ENCODE measurements at places on chromosomes 3 and 15. TPM values are rescaled to one million over a fixed set of nuclear protein-coding genes. Genes with fewer than 3 reads are reported as not detected.

SYNPR gene
- total RNA-seq: not detected

DNA sequence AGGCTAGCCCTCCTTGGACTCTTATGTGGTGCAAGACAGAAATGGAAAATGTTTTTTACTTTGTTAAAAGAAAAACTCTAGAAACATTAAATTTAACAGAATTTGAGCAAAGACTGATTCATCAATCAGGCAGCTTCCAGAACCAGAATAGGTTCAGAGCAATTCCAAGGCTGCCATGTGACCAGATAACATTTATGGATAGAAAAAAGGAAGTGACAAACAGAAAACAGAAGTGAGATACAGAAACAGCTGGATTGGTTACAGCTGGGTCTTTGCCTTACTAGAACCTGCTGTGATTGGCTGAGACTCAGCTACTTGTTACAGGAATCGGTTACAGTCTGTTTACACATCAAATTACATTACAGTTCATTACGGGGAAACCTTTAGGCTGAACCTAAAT lies 22.5 kb upstream of the OTOL1 start:
- DNase-seq: no peak

- DNase-seq: no peak
Measured at GRCh38 chr3:168591587-168591986, 495.9 kb upstream of the GOLIM4 start.

DNA sequence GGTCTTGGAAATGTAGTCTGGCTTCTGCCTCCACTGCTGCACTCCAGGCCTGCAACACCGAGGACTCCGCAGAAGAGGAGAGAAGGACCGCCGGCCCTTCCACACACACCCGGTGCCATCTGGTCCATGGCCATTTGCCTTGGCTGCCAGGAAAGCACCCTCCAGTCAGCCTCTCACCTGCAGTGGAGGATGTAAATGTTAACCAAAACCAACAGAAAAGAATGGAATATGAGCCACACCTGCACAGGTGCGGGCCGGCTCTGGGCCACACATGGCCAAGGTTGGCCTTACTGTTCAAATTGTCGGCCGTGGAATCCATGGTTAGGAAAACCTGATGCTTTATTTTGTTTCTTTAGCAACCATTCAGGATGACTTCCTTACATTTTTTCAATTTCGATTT lies 178.3 kb upstream of the C2CD4B start:
- DNase-seq: no peak

DNA sequence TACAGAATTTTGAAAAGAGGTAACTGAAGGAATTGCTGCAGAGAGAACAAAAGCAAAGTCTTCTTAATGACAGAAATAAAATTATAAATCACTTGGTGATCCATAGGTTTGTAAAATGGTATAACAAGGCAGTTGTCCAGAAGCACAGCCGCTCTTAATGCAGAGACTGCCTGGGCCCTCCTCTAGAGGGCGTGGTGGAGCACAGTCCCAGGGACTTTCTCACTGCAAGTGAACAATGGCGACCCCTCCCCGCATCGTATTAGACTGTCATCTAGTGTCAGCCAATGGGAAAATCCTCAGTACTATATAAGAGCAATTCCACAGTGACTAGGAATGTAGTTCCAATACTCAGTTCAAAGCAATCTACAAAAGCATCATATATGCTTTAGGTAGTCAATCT lies 26.4 kb upstream of the ZBED2 start:
- no peak for DNase-seq

DNA sequence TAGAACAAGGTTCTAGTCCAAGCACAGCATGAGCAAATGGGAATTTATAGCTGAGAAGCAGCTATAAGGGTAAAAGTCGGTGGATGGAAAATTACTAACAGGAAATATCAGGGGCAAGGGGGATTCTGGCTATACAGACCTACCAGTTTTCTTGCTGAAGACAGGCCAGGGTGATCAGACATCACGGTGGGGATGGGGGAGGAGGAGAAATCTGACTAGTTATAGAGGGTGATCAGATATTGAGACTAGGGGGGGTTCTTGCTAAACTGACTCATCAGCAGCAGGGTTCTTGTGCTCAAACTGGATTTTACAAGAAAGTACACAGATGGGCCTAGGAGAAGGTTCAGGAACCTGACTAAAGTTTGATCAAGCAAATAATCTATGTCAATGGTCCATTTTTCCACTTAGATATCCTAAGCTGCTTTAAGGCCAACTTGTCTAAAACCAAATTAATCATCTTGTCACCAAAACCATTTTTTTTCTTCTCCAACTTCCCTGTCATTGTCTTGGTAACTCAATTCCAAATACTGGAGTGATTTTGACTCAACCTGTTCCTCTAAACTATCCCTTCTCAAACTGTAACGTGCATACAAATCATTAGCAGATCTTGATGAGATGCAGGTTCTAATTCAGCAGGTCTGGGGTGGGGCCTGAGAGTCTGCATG lies 4.6 kb downstream of the TMEM212 start:
- DNase-seq: no peak

- DNase-seq: peak; percentile 50
Measured at GRCh38 chr3:69012800-69013252, 658 bp downstream of the EOGT start.

IL12A gene
- total RNA-seq: 72.5 TPM

PODXL2 gene
- 0.77 TPM for total RNA-seq

DNA sequence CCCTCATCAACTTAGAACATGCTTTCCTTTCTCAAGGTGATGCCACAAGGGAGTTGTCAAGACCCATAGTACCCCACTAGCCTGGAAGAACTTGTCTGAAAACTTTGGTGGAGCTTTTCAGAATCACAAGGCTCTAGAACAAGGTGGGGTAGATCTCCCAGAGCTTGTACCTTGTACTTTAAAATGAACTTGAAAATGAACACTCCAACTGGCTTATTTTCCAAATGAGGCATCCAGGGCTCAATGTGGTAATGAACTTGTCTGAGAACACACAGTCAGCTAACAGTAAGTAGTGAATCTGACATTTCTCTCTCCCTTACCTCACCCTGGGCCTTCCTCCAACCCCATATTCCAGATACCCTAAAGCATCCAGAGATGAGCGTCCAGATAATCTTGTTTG lies 81.8 kb upstream of the THBS1 start:
- DNase-seq: no peak

GRCh38 chr3:37808656-37809055 lies 53.0 kb upstream of the CTDSPL start:
- DNase-seq: no peak

DNA sequence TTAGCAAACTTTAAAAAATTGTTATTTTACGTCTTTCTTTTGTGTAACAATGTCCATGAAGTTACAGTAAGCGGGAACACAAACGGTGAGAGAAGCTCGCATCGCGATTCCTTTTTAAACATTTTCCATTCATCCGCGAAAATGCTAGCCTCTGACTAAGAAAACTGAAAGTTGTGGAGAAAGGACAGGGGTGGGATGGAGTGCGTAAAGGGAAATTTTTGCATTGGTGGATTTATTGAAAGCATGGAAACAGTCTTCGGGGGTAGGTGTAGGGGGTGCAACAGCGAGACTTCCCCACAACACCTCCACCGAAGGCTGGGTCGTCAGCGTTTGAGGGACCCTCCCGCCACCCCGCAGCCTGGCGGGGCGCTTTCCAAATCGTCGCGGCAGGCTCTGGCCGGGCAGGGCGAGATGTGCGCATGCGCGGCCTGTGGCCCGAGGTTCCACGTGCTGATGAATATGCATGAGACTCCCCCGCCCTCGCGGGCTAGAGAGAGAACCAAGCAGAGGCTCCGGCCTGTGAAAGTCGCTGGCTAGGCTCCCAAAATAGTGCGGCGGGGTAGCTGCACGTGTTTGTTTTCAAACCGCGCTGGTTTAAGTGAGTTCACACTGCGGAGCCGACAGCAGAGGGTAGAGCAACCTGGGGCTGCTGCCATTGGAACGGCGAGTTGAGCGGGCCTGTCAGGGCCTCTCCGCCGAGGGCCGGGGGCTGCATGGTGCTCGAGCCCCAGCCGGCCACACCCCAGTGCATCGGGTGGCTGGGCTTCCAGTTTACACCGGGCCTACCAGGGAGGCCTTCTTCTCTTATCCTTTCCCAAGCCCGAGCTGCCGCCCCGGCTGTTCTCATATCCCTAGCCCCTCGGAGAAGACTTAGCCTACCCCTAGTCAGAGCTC lies 9.9 kb downstream of the ZIC1 start:
- peak; percentile 57 for DNase-seq

- DNase-seq: no peak
Measured at GRCh38 chr3:52484680-52485461, 10.3 kb upstream of the STAB1 start.

ZNF620 gene
- total RNA-seq: 1.3 TPM

- no peak for DNase-seq
Measured at GRCh38 chr3:26484140-26484539, 138.4 kb upstream of the LRRC3B start.

DNA sequence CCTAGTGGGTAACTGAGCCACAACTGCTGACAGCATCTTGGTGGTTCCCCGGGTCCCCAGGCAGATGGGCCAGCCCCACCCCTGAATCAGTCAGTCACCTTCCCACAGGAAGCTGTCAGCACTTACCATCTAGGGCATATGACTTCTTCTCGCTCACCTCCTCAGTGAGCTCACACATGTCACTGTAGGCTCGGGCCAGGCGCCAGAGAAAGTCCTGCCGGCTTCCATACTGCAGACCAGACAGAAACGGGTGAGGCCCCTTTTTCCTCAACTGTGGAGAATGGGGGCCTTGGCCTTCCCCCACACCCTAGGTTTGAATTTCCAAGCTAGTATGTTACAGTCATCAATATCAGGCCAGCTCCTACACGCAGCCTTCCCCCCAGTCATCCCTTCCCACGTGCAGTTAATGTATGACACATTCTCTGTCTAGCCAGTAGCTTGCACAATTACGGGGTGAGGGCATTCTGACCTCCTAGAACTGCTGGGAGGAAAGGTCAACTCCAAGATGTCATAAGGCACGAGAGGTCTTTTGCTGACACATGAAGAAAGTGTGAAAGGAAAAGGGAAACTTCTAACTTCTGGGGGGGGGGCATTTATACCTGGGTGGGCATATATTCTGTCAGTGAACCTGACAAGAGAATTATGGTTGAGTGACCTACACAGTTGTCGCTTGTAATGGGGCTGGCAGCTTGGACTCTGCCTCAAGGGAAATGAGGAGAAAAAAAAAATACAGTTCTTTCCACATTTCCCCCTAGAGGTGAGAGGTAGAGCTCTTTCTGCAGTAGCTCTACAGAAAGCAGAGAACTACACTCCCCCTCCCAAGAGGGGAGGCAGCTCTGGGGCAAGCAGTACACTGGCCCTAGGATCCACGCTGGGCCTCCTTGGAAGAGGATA lies 10.9 kb downstream of the RMDN3 start:
- peak; percentile 82 for DNase-seq

DNA sequence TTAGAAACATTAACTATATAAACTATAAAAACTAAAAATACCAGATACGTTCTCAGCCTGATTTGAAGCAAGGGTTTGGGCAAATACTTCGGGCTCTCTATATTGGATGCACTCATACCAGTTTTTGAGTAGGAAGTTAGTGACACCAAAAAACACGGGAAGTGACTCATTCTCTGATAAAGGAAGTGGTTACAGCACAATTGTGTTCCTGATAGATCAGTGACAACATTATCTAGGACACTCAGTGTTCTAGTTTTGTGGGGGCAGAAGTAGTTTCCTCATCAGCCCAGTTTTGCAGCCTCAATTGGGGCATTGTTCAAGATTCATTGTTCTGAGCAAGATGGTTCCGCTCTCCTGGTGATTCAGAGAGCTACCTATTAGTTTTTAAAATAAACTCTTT lies 469.6 kb upstream of the DPPA4 start:
- peak; percentile 31 for DNase-seq

DNA sequence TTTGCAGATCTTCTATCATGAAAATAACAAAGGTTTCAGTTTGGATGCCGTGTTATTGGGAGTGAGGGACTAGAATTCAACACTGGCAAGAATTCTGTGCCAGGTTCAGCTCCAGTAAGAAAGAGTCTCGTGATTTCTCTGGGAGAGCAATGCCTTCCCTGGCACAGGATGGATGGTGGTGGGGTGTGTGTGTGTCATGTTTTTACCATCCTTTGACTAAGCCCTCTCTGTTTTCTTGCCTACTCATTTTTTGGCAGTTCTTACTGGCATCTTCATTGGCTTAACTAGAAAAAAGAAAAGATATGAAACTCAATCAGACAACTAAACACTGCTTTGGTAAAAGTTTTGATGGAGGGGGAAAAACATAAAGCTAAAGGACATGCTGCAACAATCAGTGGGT lies 86.6 kb downstream of the FMN1 start:
- peak; percentile 35 for DNase-seq

- no peak for DNase-seq
Measured at GRCh38 chr15:55766676-55767075, 23.7 kb upstream of the PRTG start.

- DNase-seq: no peak
Measured at GRCh38 chr15:83064859-83065258, 2.2 kb downstream of the BTBD1 start.

GRCh38 chr15:94306700-94307650 lies 75.6 kb downstream of the MCTP2 start:
- DNase-seq: peak; percentile 83

- no peak for DNase-seq
Measured at GRCh38 chr15:41878355-41878699, 15.5 kb downstream of the SPTBN5 start.

All from fibroblast of lung (primary cell).